ENCODE measurements at places on chromosomes 7 and 10.

DNA sequence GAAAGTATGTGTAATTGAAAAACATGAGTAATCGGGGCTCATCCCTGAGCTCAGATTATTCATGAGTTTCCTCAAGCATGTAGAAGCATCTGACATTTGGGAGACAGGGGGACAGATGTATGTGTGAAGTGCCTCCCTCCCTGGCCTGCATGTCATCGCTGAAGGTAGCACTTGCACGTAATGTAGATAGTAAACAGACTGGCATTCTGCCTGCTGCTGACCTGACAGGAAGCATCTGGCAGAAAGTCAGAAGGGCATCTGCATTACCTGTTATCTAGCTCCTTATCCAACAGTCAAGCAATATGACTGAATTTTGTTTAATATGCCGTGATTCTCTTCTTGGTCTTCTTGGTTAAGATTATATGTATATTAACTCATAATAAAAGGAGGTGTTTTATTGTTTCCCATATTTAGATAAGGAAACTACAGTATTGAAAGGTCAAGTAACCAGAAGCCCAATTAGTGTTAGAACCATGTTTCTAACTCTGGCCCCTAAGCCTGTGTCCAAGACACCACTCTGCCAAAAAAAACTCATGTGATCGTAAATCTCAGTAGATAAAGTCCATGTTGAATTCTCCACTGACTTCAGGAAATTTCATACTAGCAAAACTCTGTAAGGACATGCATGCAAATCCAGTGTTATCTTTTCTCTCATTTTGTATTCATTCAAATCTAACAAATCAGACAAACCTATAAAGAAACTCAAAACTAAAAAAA lies 918.1 kb upstream of the MBL2 start:
- no peak for DNase-seq

DNA sequence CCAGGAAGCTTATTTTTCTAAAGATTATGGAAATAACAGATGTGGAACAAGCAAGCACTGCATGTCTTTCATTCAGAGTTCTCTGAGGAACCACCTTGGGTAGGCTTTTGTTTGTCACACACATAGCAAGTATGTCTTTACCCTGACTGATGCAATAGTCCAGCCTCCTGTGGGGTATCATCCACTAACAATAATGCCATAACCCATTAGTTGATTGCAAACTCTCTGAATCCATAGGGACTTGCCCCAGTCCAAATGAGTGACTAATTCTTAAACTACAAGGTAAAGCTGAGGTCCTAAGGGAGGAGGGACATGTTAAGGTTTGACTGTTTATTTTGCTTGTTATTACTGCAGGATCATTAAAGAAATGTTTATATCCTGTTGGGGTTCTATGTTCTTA lies 151.4 kb upstream of the PRPS1L1 start:
- no peak for DNase-seq

- no peak for DNase-seq
These were observed 30.7 kb downstream of the COA1 start for GRCh38 chr7:43698460-43699255.

DNA sequence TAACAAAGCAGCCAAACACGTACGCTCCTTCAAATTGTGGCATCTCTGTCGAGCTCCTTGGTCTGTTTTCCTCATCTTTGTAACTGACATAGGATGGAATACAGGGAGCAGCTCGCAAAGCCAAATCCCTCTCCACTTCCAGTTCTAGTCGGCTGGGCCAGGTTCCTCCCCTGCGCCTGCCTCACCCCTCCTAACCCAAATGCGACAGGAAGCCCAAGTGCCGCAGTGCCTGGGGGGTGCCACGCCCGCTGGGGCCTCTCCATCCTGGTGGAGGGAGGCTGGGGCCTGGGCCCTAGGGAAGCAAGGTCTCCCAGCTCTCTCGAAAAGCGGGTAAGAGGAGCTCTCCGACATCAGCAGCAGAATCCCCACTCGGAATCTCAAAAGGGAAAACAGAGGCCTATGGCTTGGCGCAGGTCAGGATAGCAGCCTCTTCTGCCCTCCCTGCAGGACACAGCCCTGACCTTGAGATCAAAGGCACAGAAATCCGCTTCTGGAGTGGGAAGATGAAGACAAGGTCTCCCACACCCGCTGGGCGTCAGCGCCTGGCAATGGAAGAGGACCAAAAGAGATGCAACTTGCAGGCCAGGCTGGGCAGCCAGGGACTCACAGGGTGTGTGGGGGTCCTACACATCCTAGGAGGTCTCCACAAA lies 165.8 kb downstream of the NRF1 start:
- no peak for DNase-seq

- DNase-seq = no peak
These were observed 1277.1 kb upstream of the AUTS2 start for GRCh38 chr7:68321076-68321639.

DNA sequence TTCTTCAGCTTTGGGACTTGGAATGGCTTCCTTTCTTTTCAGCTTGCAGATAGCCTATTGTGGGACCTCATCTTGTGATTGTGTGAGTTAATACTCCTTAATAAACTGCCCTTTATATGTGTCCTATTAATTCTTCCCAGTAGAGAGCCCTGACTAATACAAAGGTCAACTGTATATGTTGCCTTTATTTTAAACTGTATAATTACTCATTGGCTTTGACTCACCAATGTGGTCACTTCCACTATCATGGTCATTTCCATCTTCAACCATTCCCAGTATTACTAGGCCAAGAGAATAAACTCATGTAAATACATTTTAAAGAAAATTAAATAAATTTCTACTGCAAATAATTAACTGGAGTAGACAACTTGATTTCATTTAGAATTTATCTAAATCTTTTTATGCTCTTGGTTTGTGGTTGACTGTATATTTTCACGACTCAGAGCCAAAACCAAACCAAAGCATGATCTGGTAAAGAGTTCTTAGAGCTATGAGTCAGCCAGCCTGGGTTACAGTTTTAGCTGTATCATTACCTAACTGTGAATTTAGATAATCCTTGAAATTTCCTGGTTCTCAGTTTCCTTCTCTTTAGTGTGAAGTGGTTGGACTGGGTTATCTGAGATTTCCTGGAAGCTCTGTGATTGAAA lies 188.4 kb downstream of the PPP1R3A start:
- DNase-seq = no peak

DNA sequence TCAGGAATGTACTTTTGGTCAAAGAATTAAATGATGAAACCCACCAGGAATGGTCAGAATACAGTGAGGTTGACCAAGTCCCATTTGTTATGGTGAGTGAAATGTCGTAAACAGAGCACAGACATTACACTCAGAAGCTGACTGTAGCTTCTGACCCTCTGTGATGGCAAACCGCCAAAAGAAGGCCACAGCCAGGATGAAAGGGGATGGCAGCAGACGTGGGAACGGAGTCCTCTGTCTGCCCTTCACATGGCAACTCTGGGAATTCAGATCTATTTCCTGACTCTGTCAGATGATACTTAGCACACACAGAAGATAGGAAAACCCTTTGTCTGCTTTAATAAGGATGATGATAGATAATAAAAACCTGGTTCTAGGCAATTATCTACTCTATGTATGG lies 757.1 kb downstream of the SORCS3 start:
- DNase-seq = no peak
